Stimulated activated CD8-positive, alpha-beta memory T cell treated with anti-CD3 and anti-CD28 coated beads, Interleukin-4, amount 100 ng/mL, for 1 hour (primary cell): ENCODE measurements at places on chromosomes 5 and 9.

- no peak for DNase-seq
Observed at GRCh38 chr9:71368157-71368556, 246.7 kb upstream of the TRPM3 start.

- no peak for DNase-seq
Observed at GRCh38 chr9:69093471-69094103, 58.0 kb downstream of the FXN start.

GRCh38 chr9:2260417-2261306, 245.5 kb downstream of the SMARCA2 start:
- DNase-seq, result no peak

- no peak for DNase-seq
Observed at GRCh38 chr5:44919560-44919959, 110.8 kb downstream of the MRPS30 start.

DNA sequence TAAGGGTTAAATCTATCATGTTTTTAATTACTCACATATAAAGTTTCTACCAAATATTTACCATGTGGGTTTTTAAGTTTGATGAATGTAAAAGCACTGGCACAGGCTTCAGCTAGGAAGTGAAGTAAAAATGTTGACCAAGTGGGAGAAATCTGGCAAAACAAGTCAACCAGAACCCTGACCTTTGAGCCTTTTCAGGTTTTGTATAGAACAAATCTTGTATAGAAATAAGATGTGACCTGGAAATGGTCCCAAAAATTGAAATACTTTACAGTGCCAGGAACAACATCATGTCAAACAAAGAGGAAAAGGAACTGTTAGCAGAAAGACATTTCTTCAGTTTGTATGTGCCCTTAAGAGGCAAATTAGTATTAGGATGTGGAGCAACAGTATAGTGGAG, 137.6 kb downstream of the CCDC192 start:
- DNase-seq, result no peak

GRCh38 chr5:176837707-176838115, 27.4 kb downstream of the UNC5A start:
- peak; percentile 23 for DNase-seq

- DNase-seq, result no peak
Observed at GRCh38 chr5:449151-449550, 6.2 kb downstream of the EXOC3 start.

DNA sequence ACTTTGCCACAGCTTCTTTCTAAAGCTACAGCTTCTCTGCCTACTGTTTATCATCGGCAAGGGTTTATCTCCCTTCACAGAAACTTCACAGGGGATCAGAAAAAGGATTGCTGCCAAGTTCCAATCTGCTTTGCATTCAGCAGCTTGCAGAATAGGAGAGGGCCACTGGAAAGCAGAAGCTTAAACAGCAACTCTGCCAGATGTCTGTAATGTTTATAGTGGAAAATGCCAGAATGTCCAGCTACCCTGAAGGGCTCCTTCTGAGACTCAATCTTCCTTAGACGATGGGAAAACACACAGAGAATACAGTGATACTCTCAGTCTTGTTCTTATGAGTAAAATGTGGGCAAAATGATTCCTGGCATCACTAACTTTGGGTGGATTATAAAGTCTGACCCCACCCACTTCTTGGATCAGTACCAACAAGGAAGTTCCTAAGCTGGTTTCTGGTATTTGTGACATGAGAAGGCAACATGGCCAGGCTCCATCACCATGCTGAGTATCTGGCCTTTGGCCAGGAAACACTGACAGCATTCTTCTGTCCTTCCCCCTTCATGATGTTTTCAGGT, 19.0 kb downstream of the STOM start:
- no peak for DNase-seq

GRCh38 chr5:5795074-5795771, 372.7 kb downstream of the ICE1 start:
- DNase-seq, result no peak

- no peak for DNase-seq
Observed at GRCh38 chr5:134549714-134550113, 24.2 kb downstream of the JADE2 start.

DNA sequence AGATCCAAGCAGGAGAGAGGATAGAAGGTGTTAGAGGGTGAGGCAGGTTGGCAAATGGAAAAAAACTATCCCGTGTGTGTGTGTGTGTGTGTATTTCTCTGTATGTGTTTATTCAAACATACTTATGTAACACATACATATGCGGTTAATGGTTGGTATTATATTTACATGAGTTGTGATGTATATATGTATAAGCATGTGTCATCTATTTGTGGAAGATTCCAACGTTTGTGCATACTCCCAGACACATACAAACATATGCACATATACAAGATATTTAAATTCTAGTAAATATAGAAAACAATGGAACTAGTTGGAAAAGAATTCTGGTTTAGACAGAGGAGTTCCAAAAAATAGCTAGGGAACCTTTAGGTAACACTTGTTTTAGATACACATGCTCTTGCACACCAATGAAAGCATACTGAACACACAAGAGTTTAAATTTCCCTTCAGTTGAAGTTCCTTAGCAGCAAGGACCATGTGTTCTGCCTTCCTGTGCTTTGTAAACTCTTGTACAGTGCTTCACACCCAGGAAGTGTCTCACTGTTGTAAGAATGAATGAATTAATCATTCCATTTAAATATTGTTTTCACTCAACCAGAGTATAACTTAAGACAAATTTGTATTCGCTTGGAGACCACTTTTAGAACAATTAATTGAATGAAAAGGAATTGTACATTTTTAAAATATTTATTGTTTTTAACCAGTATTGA, 257.8 kb downstream of the FER start:
- DNase-seq, result no peak
